ENCODE measurements at places on chromosomes 1 and 21.

DNA sequence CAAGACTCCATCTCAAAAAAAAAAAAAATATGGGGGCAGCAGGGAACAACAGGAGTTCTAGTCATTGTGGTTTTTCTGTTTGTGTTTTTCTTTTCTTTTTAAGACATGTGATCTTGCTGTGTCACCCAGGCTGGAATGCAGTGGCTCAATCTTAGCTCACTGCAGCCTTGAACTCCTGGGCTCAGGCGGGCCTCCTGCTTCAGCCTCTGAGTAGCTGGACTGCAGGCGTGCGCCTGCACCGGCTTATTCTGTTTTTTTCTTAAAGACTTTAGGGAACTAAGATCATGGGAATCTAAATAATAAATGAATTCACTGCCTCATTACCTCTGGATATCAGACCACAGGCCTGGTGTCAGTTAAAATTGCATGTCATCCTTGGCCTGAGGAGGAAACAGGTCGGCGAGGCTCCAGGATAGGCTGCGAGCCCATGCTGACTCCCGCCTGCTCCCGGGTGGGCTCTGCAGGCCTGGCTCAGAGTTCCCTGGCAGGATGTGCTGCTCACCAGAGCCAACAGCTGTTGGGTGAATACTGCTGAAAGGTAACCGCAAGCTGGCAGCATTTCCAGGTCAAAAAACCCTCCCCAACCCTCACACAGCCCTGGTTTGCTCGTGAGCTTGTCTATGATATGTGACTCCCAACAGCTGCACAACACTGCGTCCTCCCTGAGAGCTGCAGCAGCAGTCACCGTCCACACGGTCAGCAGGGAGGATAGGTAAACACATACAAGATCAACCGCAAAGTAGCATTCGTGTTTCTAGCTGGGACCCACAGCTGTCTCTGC, 58.1 kb downstream of the SCCPDH start:
- DNase-seq = no peak

GRCh38 chr1:85243372-85243771, 16.1 kb downstream of the C1orf52 start:
- DNase-seq = no peak

- DNase-seq = no peak
Measured at GRCh38 chr1:26861286-26861701, 1.7 kb upstream of the SFN start.

DNA sequence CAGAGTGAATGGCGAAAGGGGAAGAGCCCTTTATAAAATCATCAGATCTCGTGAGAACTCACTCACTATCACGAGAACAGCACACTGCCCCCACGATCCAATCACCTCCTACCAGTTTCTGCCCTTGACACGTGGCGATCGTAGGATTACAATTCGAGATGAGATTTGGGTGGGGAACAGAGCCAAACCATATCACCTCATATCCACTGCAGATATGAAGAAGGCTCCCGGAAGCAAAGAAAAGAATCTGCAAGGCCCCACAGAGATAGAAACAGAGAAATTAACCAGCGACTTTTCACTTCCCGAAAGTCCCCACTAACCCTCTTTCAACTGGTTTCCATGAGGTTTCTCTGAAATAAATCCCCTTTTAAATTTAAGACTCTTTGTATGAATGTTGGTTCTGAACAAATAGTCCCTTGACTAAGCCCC, 86.2 kb upstream of the IRF2BP2 start:
- no peak for DNase-seq
